NCI-H510A (cell line): ENCODE measurements at places on chromosomes 7 and 10.
A peak's percentile ranks its signal among the peaks of the same experiment; 100 is the strongest.

- DNase-seq, result no peak
Observed at GRCh38 chr7:29274146-29275017, 79.8 kb downstream of the CHN2 start.

DNA sequence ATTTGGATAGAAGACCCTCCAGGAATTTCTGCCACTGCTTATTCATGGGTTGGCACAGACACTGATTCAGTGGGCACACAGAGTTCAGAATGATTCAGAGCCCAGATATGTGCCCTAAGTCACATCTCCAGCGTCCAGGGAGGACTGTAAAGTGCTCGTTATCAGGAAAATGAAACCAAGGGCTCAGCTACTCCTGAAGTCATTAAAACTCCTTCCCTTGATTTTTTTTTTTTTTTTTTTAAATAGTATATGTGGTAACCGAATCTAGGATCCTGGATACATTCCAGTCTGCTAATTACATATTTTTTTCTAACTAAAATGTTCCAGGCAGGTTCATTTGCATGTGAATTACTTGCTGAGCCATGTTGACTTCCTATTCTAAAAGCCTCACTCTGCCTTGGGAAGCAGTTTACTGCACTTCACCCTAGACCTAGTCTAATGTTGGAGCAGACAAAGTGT, 34.7 kb downstream of the MET start:
- DNase-seq, result no peak

GRCh38 chr10:112988839-112989406, 38.9 kb downstream of the TCF7L2 start:
- peak; percentile 22 for DNase-seq

DNA sequence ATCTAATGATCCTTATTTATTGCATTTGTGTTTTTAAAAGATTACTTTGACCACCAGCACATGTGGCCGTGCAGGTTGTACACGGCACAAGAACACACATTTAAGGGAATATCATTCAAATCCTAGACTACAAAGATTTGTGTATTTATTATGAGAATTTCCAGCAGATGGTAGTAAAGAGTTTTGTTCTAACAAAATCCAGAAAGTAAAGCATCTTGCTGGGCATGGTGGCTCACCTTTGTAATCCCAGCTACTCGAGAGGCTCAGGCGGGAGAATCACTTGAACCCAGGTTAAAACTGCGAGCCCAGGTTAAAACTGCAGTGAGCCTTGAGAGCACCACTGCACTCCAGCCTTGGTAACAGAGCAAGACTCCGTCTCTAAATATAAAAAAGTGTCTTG, 31.5 kb downstream of the MACROH2A2 start:
- DNase-seq, result no peak

GRCh38 chr7:88661921-88662320, 97.6 kb upstream of the ZNF804B start:
- no peak for DNase-seq

GRCh38 chr10:116073001-116073400, 200.0 kb downstream of the GFRA1 start:
- DNase-seq, result no peak

- DNase-seq, result no peak
Observed at GRCh38 chr10:947051-947450, 15.5 kb upstream of the LARP4B start.

DNA sequence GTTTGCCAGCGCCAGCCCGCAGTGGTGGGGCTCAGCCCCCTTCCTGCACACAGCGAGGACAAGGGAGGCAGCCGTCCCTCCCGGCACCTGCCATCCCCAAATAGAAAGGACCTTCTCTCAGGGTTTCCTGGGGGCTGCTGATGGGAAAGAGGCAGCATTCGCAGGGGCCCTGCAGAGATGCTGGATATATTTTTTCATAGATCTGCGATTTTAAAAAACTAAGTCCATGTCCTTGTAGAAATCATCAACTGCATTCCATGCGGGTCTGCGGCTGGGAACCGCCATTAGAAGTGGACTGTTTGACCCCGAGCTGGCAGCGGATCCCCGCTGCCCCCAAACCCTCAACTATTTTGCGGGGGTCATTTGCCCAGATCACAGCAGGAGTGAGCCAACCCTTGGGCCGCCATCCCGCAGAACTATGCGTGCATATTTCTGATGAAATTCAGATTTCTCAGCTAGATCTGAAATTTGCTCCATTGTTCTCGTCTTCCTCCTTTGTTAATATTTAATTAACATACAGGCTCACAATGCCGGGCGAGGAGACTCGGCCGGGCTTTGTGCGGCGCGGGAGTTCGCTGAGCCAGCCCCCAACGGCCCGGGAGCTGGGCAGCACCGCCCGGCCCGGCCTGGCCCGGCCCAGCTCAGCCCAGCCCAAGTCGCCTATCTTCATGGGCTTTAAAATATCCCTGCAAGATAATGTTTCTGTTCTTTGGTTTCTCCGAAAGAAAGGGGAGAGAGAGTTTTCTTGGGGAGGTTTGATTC, 2.0 kb downstream of the EN2 start:
- DNase-seq, result no peak

- no peak for DNase-seq
Observed at GRCh38 chr10:35640951-35641675, 983 bp downstream of the FZD8 start.

GRCh38 chr7:101059620-101059942, 25.7 kb upstream of the TRIM56 start:
- no peak for DNase-seq

- no peak for DNase-seq
Observed at GRCh38 chr7:154372011-154372601, 319.9 kb downstream of the DPP6 start.

- no peak for DNase-seq
Observed at GRCh38 chr10:42936580-42936979, 140.3 kb upstream of the RET start.

GRCh38 chr10:20457649-20458048, 439.5 kb downstream of the NEBL start:
- no peak for DNase-seq

- no peak for DNase-seq
Observed at GRCh38 chr10:33506838-33507661, 172.6 kb upstream of the NRP1 start.

- DNase-seq, result no peak
Observed at GRCh38 chr7:17773289-17773626, 167.0 kb downstream of the SNX13 start.

DNA sequence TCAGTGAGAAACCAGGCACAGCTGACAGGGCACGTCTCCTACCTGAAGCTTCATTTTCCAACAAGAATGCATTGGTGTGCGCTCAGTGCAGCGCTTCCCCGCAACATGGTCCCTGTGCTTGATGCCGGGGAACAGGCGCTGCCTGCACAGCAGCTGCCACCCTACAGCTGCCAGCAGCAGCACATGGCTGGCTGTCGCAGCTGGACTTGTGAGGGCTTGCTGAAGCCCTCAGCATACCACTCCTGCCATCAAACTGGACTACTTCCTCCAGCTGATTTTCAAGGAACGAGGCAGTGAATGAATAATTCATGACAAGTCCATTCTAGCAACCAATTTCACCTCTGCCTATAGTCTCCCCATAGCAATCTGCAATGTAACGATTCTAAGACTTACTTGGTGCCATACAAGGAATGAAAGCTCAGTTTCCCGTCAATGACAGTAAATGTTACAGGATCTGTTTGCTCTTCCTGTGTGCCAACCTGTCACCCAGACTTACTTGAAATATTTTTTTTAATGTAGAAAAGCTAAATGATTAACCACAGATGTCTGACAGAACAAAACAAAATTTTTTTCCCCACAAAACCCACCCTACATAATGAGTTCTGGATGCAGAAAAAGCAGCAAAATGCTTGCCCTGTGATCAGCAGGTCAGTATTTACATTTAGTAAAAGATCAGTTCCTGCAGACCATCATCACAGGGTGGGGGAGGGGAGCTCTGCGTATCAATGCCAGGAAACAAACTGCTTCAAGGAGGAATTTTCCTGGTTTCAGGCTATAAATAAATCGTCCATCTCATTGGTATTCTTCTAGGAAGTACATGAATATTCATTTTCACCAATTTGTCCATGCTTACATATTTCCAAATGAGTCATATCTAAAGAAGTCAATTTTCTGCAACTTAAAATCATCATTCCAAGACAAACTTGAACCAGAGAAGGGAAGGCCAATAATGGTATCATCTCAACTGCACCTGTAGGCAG, 140.6 kb downstream of the ALOX5 start:
- peak; percentile 64 for DNase-seq

DNA sequence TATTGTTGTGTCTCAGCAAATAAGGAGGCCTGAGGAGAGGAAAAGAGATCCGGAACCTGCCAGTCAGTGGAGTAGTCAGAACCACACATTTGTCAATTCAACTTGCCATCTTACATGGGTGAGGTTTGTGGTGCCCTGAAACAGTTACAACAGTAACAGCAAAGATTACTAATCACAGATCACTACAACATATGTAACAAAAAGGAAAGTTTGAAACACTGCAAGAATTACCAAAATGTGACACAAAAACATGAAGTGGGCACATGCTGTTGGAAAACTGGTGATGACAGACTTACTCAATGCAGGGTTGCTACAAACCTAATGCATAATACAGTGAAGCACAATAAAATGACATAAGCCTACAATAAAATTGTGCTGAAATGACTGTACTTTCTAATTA, 89.4 kb downstream of the LRRN3 start:
- no peak for DNase-seq

- DNase-seq, result no peak
Observed at GRCh38 chr7:79281426-79281825, 172.0 kb downstream of the MAGI2 start.

- DNase-seq, result no peak
Observed at GRCh38 chr10:104903433-104903832, 262.3 kb downstream of the SORCS3 start.

DNA sequence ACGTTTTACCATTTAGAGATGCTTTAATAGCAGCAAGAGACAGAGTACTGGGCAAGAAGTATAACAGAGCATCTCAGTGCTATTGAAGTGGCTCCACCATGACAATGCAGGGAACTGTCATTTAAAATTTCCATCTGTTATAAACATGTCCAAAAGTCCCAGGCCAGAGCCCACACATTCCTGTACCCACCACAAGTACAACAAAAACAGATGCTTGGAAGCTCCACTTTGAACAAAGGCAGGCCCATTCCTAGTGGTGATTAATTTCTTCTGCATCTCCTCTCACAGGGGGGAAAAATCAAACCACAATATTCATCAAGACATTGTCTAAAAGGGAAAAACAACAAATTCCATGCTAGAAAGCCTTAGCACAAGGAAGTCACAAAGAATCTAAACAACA, 627.9 kb downstream of the PARD3 start:
- DNase-seq, result no peak

DNA sequence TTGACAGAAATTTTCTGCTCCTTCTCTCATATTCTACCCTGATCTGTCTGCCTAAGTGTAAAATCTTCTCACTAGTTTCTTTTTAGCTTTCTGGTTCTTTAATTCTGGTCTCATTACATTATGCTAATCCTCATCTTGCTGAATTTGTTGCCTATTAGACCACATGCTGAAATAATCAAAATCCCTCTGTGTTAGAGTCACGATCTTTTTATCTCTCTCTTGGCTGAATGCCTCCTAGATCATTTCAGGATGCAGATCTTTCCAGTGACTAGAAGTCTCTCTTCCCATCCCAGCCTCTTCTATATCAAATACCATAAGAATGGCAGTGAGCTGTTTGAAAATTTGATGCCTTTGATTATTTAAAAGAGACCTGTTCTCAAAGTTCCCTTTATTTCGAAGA, 661.9 kb downstream of the SORCS1 start:
- DNase-seq, result no peak

DNA sequence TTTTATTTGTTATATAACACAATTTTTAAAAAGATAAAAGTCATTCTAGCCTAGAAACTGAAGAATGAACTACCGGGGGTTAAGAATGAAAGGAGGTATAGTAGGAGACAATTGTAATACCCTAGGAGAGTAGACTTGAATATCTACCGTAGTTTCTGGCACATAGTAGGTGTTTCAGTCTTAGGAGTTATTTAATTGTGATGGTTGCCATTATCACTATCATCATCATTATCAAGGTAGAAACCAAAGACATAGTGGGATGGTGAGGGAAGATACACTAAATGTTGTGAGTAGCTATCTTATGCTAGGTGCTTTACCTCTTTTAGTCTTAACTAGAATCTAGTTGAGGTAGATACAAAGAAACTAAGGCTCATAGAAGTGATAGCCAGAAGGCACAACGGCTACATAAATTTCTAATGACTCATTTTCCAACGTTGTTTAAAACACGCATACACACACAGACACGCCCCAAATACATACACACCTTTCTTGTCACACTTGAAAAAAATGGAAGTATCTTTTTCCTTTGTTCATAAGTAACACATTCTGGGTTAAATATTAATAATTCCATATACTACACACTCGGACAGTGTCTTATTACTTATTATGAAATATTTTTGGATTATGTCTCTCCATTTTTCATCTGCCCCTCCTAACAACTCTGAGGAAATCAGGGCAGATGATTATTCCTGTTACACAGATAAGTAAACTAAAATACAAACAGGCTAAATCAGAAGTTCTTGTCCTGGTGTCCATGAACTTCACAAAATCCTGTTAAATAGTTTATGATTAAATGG, 2.0 kb upstream of the ANLN start:
- DNase-seq, result no peak

GRCh38 chr10:118032564-118032963, 14.2 kb downstream of the RAB11FIP2 start:
- DNase-seq, result no peak
